T-helper 2 cell (primary cell): ENCODE measurements at places on chromosomes 4 and X.

DNA sequence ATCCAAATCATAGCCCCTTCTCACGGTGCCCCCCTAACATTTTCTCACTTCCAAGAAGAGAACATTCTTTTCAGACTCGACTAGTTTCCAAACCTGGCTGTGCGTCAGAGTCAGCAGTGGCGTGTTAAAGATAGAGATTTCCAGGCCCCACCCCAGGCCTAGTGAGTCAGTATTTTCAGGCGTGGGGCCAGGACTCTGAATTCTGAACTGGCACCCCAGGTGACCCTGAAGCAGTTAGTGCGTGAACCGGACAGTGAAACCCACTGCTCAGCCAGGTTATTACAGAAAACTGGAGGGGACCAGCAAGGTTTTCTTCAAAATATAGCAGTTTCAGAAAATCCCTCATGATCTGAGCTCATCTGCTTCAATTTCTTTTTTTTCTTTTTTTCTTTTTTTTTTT, 35.0 kb upstream of the BCOR start:
- DNase-seq, result no peak

DNA sequence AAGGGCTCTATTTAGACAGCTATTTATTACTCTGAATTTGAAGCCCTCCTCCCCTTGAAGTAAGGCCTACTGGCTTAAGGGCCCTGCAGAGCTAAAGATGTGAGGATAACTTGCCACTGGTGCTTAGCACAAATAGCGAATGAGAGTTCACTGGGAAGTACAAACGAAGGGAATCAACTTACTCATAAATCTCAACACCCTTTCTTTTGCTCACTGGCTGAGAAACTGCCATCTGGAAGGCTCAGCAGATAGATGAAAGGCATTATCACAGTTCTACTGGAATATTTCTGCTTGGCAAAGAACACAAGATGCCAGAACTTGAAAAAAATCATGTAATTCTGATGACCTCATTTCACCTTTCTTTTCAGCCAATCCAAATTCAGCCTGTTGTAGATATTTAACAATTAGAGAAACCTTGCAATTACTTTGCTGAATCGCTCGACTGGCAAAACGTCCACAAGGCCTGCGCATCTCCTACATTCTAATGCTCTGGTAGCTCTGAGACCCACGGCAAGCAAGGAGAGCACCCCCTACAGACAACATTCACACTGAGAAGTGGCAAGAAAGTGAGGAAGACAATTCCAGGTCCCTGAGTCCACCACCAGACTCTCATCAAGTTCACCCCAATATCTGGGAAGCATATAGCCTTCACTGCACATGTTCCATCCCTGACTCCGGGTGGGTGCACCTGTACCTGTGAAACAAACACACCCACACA, 27.5 kb downstream of the TSPAN5 start:
- no peak for DNase-seq

GRCh38 chr4:88003261-88003660, 4.2 kb upstream of the PKD2 start:
- DNase-seq, result no peak

GRCh38 chr4:140187316-140187695, 33.3 kb upstream of the MAML3 start:
- no peak for DNase-seq

DNA sequence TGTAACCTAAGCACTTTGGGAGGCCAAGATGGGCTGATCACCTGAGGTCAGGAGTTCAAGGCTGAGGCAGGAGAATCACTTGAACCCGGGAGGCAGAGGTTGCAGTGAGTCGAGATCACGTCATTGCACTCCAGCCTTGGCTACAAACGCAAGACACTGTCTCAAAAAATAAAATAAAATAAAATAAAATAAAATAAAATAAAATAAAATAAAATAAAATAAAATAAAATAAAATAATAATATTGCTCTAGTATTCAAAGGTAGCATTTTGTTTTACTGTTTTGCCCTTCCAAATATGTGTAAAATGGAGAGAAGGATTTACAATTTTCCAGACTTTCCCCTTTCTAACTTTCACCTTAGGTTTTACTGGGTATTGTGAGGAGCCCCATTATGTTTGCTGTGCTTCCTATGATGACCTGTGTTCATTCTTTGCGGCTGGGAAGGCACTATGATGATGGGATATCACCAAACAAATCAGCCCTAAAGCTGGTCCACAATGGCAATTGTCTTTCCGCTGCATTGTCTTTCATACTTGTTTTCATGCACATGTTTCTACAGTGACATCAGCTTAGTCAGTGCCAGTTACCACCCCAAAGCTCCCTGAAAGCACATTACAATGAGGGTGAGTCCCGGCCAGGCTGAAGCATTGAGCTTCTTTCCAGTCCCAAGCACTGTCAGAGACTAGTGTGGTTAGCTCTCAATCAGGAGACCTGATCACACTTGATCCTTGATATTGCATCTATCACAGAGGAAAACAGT, 50.8 kb downstream of the DTHD1 start:
- no peak for DNase-seq

- no peak for DNase-seq
These were observed 56.6 kb downstream of the PPM1K start for GRCh38 chr4:88227734-88228133.

GRCh38 chrX:130896026-130896425, 7.0 kb downstream of the ENOX2 start:
- no peak for DNase-seq

GRCh38 chr4:7128644-7129043, 60.8 kb upstream of the GRPEL1 start:
- DNase-seq, result no peak

DNA sequence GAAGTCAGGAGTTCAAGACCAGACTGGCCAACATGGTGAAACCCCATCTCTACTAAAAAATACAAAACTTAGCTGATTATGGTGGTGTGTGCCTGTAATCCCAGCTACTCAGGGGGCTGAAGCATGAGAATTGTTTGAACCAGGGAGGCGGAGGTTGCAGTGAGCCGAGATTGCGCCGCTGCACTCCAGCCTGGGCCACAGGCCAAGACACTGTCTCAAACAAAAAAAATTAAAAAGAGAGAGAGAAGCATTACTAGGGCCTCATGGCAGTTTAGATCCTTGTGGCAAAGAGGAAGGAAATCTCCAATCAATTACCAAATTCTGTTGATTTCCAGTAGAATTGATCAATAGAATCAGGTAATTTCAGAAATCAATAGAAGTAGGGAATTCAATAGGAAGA, 16.8 kb upstream of the SLC34A2 start:
- no peak for DNase-seq

- DNase-seq, result no peak
These were observed 167.1 kb downstream of the MAML3 start for GRCh38 chr4:139986689-139987501.

DNA sequence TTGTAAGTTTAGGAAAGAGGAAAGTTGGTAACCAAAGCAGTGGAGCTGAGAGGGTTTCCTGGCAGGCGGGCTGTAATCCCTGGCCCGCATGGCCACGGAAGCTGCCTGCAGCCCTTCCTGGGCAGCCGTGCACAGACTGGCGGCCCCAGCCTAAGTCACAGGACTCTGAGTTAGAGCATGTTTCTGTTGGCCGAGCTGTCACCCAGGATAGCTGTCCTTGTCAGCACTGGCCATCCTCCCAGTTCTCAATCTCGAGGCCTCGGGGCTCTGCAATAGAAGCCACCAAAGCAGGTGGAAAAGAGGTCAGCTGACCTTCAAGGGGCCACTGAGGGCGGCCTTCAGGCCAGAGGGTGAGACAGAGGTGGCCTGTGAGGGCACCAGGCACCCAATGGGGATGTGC, 20.5 kb downstream of the PNMA6E start:
- DNase-seq, result no peak

DNA sequence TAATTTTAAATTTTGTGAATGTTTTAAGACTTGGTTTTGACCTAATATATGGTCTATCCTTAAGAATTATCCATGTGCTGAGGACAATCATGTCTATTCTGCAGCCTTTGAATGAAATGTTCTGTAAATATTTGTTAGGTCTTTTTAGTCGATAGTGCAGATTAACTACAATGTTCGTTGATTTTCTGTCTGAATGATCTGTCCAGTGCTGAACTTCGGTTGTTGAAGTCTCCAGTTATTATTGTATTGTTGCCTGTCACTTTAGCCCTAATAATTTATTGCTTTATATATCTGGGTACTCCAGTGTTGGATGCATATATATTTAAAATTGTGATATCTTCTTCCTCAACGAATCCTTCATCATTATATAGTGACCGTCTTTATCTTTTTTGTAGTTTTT, 218.3 kb upstream of the ZC4H2 start:
- DNase-seq, result no peak

- no peak for DNase-seq
These were observed 219.8 kb downstream of the OR13H1 start for GRCh38 chrX:131763674-131764073.

DNA sequence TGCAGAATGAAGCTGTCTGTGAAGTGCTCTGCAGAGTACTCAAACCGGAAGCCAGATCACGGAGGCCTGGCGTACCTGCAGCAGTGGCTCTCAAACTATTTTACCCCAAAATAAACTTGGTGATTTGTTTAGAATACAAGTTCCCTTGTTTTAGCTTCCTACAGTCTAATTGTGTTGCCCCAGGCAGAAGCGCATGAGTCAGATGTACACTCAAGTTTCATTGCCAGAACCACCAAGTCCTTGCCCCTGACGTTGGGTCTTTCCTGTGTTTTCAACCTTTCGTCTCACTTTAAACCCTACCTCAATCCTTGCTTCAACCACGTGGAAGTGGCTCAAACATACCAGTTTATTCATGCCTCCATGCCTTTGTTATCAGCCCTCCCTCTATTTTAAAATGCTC, 66.2 kb upstream of the SLC7A11 start:
- no peak for DNase-seq

- no peak for DNase-seq
These were observed 281.5 kb upstream of the DKK2 start for GRCh38 chr4:107317611-107318010.

DNA sequence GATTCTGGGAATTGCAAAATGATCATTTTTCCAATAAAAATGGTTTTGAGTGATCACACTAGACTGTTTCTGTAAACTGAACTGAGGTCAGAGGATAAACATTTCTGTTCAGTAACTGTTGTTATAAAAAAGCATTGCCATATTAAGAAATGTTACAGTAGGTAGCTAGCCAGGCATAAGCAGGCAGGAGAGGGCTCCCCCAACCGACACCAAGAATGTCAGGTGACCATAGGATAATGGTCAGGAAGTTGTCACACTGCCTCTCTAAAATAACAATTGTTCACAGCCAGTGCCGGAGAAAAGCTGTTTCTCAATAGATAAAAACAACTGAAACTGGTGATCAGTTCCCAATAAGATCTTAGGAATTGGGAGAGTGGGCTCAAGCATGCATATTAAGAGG, 306.2 kb upstream of the SLIT2 start:
- DNase-seq, result no peak

DNA sequence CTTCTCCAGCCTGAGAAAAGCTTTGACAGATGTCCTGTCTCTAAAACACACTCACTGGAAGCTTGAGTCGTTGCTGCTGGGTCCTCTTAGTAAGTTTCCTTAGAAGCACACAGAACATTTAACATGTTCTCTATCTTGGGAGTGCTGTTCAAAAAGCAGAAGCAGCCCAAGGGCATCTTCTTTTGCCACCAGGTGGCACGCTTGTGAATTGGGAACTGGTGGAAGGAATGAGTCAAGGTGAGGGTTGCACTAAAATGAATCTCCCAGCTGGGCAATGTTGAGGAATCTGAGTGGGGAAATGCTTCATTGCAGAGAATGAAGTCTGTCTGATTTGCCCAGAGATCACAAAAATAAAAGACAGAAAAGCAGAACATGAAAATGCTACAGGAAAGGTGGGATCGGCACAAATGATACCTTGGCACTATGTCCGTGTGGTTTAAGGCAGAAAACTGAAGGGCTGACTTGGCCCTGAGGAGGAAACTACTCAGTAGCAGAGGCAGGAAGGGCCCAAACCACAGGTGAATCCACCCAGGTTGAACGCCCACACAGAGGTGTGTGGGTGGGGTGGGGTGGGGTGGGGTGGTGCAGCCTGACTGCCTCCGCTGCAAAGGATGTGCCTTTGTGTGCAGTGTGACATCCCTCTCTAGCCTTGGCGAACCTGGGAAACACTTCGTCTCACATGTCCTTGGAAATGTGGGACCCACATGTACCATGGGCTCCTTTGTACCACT, 26.0 kb downstream of the KIT start:
- DNase-seq, result peak; percentile 46

DNA sequence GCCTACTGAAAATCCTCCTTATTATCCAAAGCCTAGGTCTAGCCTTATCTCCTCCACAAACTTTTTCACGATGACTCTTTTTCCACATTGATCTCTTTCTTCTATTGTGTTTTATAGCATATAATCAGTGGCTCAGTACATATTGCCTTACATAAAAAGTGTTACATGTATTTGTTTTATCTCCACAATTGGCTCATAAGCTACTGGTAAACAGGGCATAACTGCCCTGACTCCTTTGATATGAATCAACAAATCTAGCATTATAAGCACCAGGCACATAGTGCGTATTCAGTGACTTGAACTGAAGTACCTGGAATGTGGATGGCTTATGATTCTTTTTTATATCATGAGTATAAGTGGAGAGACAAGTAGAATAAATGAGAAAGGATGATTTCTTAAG, 206.8 kb downstream of the TEX13A start:
- DNase-seq, result no peak

GRCh38 chr4:24840362-24840761, 45.0 kb downstream of the SOD3 start:
- no peak for DNase-seq

DNA sequence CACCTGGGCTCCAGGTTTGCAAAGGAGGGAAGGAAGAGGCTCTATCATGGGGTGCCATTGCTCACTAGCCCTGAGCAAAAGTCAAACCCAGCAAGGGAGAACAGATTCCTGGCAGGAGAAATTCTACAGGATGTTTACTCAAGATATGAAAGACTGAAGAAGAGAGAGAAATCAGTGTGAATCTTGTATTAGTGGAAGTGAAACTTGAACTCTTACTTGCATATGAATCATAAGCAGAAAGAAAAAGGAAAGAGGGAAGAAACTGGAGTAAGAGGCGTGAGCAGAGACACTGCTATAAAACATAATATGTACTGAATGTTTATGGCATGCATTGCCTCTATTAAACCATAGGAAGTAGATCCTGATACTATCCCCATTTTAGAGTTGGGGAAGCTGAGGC, 60.9 kb downstream of the C4orf46 start:
- DNase-seq, result no peak

DNA sequence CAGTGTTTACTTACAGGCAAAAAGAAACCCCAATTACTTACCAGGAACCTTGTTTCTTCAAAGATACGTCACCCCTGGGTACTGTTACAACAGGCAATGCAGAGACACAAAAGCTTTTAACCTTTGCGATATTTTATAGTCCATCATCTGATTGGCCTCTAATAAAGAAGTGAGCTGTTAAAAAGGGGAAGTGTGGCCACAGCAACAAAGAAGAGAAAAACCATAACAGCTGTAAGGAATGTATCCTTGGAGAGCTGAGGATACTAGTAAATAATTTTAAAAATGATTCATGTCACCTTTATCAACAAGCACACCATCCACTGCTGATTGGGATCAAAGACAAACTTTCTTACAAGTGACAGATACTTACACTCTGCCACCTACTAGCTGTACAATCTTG, 14.1 kb downstream of the GABRA4 start:
- no peak for DNase-seq

- no peak for DNase-seq
These were observed 22.9 kb upstream of the USP53 start for GRCh38 chr4:119189638-119190037.

- no peak for DNase-seq
These were observed 3.7 kb upstream of the GPR82 start for GRCh38 chrX:41720125-41720779.

GRCh38 chrX:47846040-47846439, 9.3 kb downstream of the ZNF81 start:
- no peak for DNase-seq
